Naive thymus-derived CD8-positive, alpha-beta T cell (primary cell): ENCODE measurements at places on chromosomes 2 and 18. TPM values are rescaled to one million over a fixed set of nuclear protein-coding genes. Genes with fewer than 3 reads are reported as not detected.

- no peak for DNase-seq
- H3K4me3 ChIP-seq: no peak overlapping the region
- H3K4me1 ChIP-seq: no peaks in the 10 kb centered on the region
- peaks cover 1% of the 10 kb centered on the region for H3K36me3 ChIP-seq
These were observed 88.4 kb downstream of the SEMA4F start for GRCh38 chr2:74742471-74742870.

GRCh38 chr18:70228536-70228935, 23.0 kb upstream of the RTTN start:
- no peak overlapping the region for H3K27ac ChIP-seq
- H3K27me3 ChIP-seq: peaks cover 15% of the 10 kb centered on the region
- no peaks in the 10 kb centered on the region for H3K4me1 ChIP-seq
- H3K36me3 ChIP-seq: no peaks in the 10 kb centered on the region
- no peak for DNase-seq
- H3K4me3 ChIP-seq: no peak overlapping the region

- H3K36me3 ChIP-seq: peaks cover 29% of the 10 kb centered on the region
- no peak overlapping the region for H3K27ac ChIP-seq
- no peaks in the 10 kb centered on the region for H3K27me3 ChIP-seq
- DNase-seq: no peak
- peaks cover 3% of the 10 kb centered on the region for H3K4me1 ChIP-seq
- H3K4me3 ChIP-seq: no peak overlapping the region
These were observed 53.1 kb downstream of the TTC27 start for GRCh38 chr2:32680942-32681341.

- H3K27ac ChIP-seq: no peak overlapping the region
- peaks cover 7% of the 10 kb centered on the region for H3K36me3 ChIP-seq
- H3K27me3 ChIP-seq: no peaks in the 10 kb centered on the region
These were observed 251.3 kb downstream of the ANAPC1 start for GRCh38 chr2:111632661-111633060.

The CCDC85A gene
- not detected for total RNA-seq

DNA sequence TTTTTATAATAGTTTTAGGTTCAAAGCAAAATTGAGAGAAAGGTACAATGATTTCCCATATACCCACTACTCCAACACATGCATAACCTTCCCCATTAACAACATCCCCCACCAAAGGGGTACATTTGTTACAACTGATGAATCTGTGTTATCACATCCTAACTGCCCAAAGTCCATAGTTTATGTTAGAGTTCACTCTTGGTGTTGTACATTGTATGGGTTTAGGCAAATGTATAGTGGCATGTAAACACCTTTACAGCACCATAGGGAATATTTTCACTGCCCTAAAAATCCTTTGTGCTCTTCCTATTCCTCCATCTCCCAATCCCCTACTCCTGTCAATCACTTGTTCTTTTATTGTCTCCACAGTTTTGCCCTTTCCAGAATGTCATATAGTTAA, 471.6 kb downstream of the CPS1 start:
- no peaks in the 10 kb centered on the region for H3K4me1 ChIP-seq
- no peaks in the 10 kb centered on the region for H3K27me3 ChIP-seq
- no peak overlapping the region for H3K27ac ChIP-seq
- no peak overlapping the region for H3K4me3 ChIP-seq
- no peak for DNase-seq

The PEX13 gene
- total RNA-seq: 26.8 TPM

GRCh38 chr2:46158661-46159060, 138.5 kb upstream of the EPAS1 start:
- H3K36me3 ChIP-seq: peaks cover 21% of the 10 kb centered on the region
- no peaks in the 10 kb centered on the region for H3K27me3 ChIP-seq
- H3K27ac ChIP-seq: no peak overlapping the region
- no peak overlapping the region for H3K4me3 ChIP-seq
- H3K4me1 ChIP-seq: no peaks in the 10 kb centered on the region

GRCh38 chr2:48551548-48551947, 21.6 kb downstream of the STON1 start:
- no peaks in the 10 kb centered on the region for H3K36me3 ChIP-seq
- no peak overlapping the region for H3K27ac ChIP-seq
- no peaks in the 10 kb centered on the region for H3K4me1 ChIP-seq
- no peak overlapping the region for H3K4me3 ChIP-seq

- H3K4me3 ChIP-seq: no peak overlapping the region
- H3K36me3 ChIP-seq: no peaks in the 10 kb centered on the region
- no peak overlapping the region for H3K27ac ChIP-seq
- H3K27me3 ChIP-seq: no peaks in the 10 kb centered on the region
- no peak for DNase-seq
These were observed 776.1 kb upstream of the ID2 start for GRCh38 chr2:7905756-7906155.

The LRRTM4 gene
- total RNA-seq: not detected

DNA sequence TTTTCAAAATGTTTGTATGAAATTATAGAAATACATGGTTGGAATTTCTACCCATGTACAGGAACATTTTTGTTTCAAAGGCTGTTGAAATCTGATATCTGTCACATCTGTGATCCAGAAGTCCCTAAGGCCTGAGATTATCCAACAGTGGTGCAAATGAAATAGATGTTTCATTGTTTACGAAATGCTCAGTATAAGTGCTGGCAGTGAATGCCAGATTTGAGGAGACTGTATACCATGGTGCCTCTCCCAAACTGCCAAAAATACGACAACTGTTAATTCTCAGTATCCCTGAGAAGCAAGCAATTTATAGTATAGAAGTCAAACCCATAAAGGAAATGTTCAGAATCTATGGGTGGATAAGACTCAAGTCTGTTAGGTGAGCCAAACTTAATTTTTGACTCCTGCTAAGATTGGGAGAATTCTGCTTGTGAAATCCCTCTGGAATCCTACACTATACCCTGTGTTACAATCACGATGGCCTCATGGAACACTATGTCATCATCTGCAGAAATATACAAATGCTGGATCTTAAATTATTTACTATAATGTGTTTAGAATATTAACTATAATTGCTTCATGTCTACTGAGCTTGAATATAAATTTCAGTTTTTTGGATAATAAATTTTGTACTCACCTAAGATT, 71.2 kb upstream of the DOCK10 start:
- no peak overlapping the region for H3K4me3 ChIP-seq
- H3K27me3 ChIP-seq: no peaks in the 10 kb centered on the region
- no peak for DNase-seq
- H3K27ac ChIP-seq: no peak overlapping the region

DNA sequence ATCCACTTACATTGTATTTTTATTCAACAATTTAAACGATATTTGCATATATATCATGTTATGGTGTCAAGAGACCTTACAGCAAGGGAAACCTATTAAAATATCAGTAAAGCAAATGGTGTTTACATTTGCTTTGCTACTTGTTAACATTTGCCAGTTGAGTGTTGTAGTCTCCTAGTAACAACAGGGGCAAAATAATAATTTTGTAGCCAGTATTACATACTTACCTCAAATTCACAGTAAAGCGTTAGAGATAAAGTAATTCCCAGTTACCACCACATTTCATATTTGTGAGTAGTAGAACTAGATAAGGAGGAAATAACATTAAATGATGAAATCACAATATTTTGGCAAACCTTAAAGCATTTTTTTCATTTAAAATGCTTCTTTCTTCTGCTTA, 71.3 kb downstream of the FASTKD2 start:
- H3K36me3 ChIP-seq: peaks cover 15% of the 10 kb centered on the region
- H3K4me3 ChIP-seq: no peak overlapping the region
- no peaks in the 10 kb centered on the region for H3K4me1 ChIP-seq
- DNase-seq: no peak
- no peak overlapping the region for H3K27ac ChIP-seq
- H3K27me3 ChIP-seq: peaks cover 1% of the 10 kb centered on the region

GRCh38 chr2:234366891-234367290, 130.0 kb downstream of the ARL4C start:
- peak overlapping the region; percentile 1 for H3K4me3 ChIP-seq
- peaks cover 66% of the 10 kb centered on the region for H3K4me1 ChIP-seq
- no peaks in the 10 kb centered on the region for H3K36me3 ChIP-seq
- DNase-seq: no peak
- H3K27ac ChIP-seq: peak overlapping the region; percentile 31

The ANKRD30B gene
- not detected for total RNA-seq

DNA sequence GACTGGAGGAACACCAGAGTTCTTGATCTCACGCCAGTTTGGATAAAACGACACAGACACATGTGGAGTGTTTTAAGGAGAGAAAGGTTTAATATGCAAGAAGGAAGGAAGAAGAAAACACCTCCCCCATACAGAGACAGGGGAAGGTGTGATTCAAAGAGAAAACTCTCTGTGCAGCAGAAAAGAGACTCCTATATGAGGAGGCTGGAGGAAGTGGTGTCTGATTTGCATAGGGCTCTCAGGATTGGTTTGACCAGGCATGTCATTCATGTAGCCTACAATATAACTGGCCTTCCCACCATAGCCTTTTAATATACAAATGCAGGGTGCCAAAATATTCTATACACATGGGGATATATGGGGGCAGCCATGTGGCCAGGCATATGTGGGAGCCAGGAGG, 1386.5 kb downstream of the RPIA start:
- H3K27ac ChIP-seq: no peak overlapping the region
- H3K36me3 ChIP-seq: no peaks in the 10 kb centered on the region
- H3K4me3 ChIP-seq: no peak overlapping the region

DNA sequence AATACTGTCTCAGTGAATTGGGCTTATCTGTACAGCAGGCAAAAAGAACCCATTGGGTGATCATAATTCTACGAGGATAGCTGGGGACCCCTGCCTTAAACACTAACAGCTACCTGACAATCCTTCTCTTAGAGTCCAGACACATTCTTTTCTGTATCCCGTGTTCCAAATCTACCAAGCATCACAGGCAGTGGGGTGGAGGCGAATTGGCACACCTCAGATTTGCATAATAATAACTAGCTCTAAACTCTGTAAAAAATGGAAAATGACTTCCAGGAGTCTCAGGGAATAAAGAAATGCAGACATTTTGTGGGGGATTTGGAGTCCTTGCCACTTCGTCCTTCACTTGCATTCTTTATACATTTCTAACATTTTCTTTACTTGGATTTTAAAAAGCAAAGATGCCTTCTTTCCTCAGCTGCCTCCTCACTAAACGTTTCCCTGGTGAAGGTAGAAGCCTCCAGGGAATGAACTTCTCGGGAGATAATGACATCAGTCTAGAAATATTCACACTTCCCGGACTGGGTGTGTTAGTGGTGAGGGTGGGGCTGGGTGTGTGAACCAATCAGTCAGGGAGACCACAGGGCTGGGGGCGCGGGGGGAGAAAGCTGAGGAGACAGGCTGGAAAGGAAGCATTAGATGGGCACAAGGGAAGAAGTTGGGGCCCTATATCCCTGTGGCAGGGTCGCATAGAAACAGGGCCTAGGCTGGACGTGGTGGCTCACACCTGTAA, 59.1 kb upstream of the BOD1L2 start:
- peaks cover 19% of the 10 kb centered on the region for H3K4me1 ChIP-seq
- peaks cover 5% of the 10 kb centered on the region for H3K27me3 ChIP-seq
- no peaks in the 10 kb centered on the region for H3K36me3 ChIP-seq
- no peak overlapping the region for H3K27ac ChIP-seq
- H3K4me3 ChIP-seq: no peak overlapping the region
- no peak for DNase-seq

The UNC80 gene
- not detected for total RNA-seq

The ITGB1BP1 gene
- 60.2 TPM for total RNA-seq

DNA sequence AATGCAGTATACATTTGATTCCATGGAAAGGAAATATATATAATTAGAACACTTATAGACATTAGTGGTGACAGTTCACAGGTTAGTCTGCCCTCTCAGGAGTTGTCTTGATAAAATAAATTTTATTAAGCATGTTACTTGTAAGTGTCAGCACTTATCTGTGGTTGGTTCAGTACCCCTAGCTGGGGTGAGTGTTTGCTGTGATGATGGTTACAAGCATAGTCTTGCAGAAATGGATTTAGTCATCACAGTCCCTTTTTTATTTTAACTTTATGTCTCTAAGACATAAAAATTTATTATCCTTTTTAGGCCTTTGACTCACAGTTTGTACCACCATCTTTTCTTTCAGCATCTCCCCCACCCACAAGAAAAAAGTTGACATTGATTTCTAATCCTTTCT, 52.1 kb downstream of the NCK2 start:
- no peak for DNase-seq
- no peaks in the 10 kb centered on the region for H3K27me3 ChIP-seq
- H3K4me3 ChIP-seq: peak overlapping the region; percentile 94

The C1QL2 gene
- not detected for total RNA-seq

GRCh38 chr2:169258045-169258601, 104.2 kb downstream of the LRP2 start:
- H3K4me1 ChIP-seq: no peaks in the 10 kb centered on the region
- no peak overlapping the region for H3K27ac ChIP-seq
- no peaks in the 10 kb centered on the region for H3K36me3 ChIP-seq
- H3K4me3 ChIP-seq: no peak overlapping the region

DNA sequence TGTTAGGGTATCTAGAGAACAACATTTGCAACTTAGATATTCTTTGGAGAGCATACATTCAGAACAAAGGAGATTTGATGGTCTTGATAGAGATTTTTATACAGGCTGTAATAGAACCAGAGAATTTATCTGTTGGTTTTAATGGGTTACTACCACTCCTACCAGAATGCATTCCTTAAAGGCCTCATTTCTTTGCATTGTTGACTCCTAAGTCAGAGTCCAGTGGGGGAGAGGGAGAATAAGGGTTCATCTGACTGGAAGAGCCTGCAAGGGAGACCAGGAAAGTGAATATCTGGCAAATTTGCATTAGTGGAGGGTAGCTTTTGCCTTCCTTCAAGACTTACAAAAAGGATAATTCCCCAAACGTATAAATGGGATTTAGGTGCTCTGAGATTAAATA, 29.7 kb downstream of the AGPS start:
- no peak overlapping the region for H3K4me3 ChIP-seq
- no peaks in the 10 kb centered on the region for H3K27me3 ChIP-seq
- no peak overlapping the region for H3K27ac ChIP-seq

The CREB1 gene
- total RNA-seq: 135 TPM

GRCh38 chr2:100886085-100886484, 66.1 kb downstream of the NPAS2 start:
- no peaks in the 10 kb centered on the region for H3K27me3 ChIP-seq
- H3K27ac ChIP-seq: no peak overlapping the region
- peaks cover 7% of the 10 kb centered on the region for H3K4me1 ChIP-seq
- H3K36me3 ChIP-seq: no peaks in the 10 kb centered on the region
- no peak for DNase-seq

- no peak overlapping the region for H3K27ac ChIP-seq
- H3K27me3 ChIP-seq: no peaks in the 10 kb centered on the region
- no peak overlapping the region for H3K4me3 ChIP-seq
- no peaks in the 10 kb centered on the region for H3K36me3 ChIP-seq
These were observed 107.7 kb downstream of the UGGT1 start for GRCh38 chr2:128198656-128199055.

GRCh38 chr2:28869494-28870145, 489 bp downstream of the TRMT61B start:
- H3K27ac ChIP-seq: peak overlapping the region; percentile 100
- peak overlapping the region; percentile 98 for H3K4me3 ChIP-seq
- DNase-seq: peak; percentile 15
- peaks cover 9% of the 10 kb centered on the region for H3K36me3 ChIP-seq
- no peaks in the 10 kb centered on the region for H3K27me3 ChIP-seq

DNA sequence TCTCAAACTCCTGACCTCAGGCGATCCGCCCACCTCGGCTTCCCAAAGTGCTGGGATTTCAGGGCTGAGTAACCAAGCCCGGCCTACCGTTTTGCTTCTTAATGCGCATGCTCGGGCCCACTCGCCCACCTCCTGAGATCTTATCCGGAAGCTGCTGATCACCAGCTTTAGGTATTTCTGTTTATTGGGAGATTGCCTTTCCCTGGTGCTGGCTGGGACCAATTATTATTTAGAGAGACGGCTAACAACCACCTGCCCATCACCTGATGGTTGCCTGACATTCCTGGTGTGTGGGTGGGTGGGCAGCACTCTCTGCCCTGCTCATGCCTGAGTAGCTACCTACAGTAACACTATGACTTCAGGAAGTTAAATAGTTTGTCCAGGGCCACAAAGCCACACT, 56.3 kb upstream of the ZNF532 start:
- DNase-seq: no peak
- H3K4me3 ChIP-seq: no peak overlapping the region
- H3K36me3 ChIP-seq: no peaks in the 10 kb centered on the region
